ENCODE measurements at places on chromosomes 4 and X.

DNA sequence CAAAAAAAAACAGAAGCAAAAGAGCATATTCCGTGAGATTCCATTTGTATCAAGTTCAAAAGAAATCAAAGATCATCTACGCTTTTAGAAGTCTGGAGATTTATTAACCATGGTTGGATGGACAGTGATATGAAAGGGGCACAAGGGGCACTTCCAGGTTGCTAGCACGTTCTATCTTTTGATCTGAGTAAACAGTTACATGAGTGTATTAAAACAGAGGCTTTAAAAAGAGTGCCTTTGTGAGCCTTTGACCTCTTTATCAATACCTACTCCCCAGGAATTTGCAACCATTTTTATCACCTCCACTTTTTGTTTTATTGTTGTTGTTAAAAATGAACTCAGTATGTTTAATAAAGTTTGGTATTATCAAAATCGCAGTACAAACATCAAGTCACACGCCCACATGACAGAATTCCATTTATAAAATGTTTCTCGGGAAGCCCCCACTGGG lies 72.4 kb upstream of the UCP1 start:
- DNase-seq = no peak

GRCh38 chr4:142549726-142550463 lies 296.2 kb downstream of the INPP4B start:
- DNase-seq = no peak

DNA sequence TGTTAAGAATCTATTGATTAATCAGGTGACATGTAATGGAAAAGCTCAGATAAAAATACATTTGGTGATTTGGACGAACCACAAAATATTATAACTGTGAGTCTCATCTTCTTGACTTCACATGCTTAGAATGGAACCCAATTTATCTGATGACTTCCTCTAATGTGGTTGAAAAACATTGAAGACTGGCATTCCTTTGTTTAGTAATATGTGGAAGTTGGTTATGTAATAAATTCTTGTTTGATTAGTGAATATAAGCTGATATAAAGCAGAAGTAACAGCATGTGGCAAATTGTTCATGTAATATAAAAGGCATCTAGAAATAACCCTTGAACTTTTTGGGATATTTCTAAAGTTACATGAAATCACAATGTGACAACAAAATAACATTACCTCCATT lies 9.7 kb downstream of the GIMD1 start:
- DNase-seq = no peak

GRCh38 chr4:73676861-73677323 lies 56.7 kb upstream of the RASSF6 start:
- DNase-seq = no peak

GRCh38 chr4:28106155-28106554 lies 1245.5 kb downstream of the STIM2 start:
- no peak for DNase-seq

- DNase-seq = no peak
Observed at GRCh38 chr4:46432923-46433322, 43.0 kb upstream of the GABRA2 start.

- DNase-seq = no peak
Observed at GRCh38 chr4:100014616-100015015, 64.5 kb upstream of the H2AZ1 start.

DNA sequence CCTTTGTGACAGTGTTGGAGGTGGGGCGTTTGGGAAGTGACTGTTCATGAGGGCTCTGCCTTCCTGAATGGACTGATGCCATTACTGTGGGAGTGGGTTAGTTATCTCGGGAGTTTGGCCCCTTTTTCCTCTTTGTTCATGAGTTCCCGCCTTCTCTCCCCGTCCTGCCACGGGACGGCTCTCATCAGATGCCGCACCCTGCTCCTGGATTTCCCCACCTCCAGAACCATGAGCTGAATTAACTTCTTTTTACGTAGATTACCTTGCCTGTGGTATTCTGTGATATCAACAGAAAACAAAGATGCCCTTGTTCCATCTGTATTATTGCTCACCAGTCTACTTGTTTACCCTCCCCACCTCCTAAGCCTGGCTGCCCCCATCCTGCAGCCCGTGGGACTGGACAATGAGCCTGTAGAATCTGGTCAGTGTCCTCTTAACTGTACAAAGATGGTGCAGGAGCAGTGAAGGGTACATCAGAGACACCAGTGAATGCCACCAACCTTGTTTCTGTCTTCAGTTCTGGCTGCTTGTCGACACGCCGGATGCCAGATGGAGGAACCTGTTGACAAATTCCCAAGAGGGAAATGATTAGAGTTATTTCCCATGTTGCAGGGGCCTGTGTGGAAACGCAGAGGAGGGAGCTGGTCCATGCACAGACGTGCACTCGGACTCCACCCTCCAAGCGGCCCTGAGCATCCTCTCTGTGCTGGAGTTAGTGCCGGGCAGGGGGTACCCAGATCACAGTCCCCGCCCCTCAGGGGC lies 104.7 kb downstream of the ABLIM2 start:
- DNase-seq = no peak

DNA sequence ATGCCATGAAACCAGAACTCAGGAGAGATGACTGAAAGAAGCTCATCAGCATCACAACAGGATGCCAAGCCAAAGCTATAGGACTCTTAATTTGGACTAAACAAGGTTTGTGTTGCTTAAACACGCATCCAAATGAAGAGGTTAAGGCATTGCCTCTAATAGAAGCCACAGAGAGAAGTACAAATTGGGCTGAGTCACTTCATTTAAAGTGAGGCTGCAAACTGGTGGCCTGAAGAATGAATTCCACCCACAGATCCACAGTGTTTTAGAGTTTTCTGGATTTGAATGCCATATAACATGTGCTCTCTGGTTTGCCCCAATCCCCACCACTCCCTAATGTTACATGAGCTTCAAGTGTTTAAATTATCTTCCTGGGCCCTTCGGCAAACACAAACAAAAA lies 103.5 kb downstream of the FIP1L1 start:
- no peak for DNase-seq

DNA sequence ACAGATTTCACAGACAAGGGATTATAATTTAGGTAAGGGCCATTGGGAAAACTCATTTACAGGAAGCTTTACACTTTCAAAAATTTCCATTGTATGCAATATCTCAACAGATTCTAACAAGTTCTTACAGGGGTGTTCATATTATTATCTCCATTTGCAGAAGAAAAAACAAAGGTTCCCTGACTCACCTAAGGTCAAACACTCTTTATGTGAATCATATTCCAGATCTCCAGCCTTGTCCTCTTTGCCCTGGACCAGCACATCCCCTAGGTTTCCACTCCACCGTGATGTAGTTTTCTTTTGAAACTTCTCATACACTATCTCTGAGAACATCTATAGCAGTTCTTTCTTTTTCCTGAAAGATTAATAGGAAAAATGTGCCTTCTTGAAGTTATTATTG lies 96.4 kb upstream of the HS3ST1 start:
- no peak for DNase-seq

DNA sequence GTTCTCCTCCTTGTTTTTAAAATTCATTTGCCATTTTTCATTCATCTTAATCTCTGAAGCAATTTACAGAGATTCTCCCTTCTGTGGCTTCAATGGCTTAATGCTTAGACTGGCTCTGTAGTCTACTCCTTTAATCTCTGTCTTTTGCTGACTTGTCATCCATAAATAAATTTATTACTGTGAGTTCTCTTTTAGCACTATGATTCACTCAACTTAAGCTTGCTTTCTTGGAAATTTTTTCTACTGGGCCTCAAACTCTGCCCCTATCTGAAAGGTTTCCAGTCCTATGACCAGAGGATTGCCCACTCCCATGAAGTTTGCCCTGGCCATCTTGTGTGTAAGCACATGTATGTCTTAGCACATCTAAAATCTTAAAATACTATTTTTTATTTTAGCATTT lies 251.1 kb downstream of the DCLK2 start:
- no peak for DNase-seq

DNA sequence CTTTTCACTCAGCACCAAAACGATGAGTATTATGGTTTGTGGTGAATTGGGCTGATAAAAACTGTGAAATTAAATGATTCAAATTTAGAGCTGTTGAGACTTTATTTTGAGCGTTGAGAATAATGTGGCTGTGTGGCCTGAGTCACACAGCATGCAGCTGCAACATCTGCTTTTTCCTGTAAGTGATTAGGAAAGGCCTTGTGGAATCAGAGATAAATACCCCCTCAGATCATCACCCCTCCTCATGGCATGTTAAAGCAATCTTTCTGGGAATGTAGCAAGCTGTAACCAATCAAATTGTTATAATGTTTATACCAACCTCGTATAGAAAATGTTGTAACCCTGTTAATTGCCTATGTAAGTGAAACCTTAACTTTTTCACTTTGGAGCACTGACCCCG lies 90.0 kb upstream of the GRPR start:
- DNase-seq = no peak

GRCh38 chr4:87532907-87533306 lies 3.7 kb upstream of the SPARCL1 start:
- DNase-seq = no peak

- no peak for DNase-seq
Observed at GRCh38 chr4:52142816-52143215, 91.7 kb downstream of the SPATA18 start.

DNA sequence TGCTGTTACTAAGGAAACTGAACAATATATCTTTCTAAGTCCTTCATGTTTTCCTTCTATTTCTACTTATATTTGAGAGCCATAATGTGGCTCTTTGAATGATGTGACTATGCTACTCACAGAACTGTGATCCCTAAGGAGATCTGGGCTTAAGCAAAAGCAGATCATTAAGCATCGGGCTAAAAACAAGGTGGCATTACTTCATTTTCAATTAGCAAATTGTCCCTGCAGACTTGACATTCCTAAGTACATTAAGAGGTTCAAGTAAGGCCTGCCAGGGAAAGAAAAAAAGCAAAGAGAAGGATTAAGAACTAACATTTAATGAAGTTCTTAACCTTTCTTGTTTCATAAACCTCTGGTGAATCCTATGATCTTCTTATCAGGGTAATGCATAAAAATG lies 447.6 kb downstream of the PDGFC start:
- no peak for DNase-seq

DNA sequence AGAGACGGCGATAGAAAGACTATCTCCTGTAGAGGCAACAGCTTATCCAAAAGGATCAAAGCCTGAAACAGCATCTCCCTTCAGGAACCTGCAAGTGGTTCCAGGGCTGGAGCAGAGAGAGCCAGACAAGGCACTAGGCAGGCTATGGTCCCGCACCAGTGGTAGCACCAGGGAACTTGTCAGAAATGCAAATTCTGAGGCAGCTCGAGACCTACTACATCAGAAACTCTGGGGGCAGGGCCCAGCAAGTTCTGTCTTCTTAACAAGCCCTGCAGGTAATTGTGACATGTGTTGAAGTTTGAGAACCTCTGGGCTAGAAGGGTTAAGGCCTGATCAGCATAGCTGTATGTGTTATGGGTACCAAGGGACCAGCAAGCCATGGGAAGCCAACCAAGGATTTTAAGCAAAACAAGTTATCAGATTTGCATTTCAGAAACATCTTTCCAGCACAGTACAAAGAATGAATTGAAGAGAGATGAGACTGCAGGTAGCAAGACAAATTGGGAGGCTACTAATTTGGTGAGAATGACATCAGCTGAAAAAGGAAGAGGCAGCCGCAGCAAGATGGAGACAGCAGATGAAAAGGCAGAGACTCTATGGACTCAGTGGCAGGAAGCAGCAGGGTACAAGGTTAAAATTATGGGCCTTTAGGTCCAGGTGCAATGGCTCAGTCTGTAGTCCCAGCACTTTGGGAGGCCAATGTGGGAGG lies 139.7 kb downstream of the TSPAN5 start:
- DNase-seq = no peak

DNA sequence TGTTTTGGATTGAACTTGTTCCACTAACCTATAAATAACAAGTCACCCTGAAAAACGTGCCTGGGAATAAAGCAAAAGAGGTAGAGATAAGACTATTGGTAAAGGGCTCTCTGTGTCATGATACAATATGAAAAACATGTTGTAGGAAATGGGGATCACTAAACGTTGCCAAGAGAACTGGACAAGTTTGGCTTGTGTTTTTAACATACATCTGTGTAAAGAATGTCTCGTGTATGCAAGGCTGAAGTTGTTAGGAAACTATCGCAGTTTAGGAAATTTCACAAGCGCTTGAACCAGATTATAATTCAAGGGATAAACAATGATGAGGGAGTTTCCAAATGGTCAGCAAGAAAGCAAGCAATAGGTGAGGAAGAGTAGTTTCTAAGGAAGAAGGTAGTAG lies 655.8 kb downstream of the PCDH7 start:
- no peak for DNase-seq

GRCh38 chr4:3476341-3476747 lies 13.2 kb downstream of the DOK7 start:
- no peak for DNase-seq
